H4 (cell line): ENCODE measurements at places on chromosomes 12 and 14.

GRCh38 chr12:12804432-12804886, 8.7 kb upstream of the DDX47 start:
- DNase-seq, result peak; percentile 77

DNA sequence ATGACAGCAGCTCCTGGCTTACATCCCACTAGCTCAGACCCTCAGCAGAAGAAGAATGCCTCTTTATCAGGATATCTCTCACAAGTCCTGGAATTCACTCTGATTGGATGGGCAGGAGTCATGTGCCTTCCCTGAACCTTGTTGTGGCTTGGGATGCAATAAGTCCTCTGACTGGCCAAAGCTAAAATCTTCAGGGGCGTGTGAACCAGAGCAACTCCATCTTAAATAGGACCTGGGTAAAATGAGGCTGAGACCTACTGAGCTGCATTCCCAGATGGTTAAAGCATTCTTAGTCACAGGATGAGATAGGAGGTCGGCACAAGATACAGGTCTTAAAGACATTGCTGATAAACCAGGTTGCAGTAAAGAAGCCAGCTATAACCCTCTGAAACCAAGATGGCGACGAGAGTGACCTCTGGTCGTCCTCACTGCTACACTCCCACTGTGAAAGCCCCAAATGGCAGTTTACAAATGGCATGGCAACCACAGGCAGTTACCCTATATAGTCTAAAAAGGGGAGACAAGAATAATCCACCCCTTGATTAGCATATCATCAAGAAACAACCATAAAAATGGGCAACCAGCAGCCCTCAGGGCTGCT, 60.4 kb upstream of the FICD start:
- DNase-seq, result no peak

GRCh38 chr12:6606331-6607131, 648 bp downstream of the CHD4 start:
- no peak for DNase-seq

DNA sequence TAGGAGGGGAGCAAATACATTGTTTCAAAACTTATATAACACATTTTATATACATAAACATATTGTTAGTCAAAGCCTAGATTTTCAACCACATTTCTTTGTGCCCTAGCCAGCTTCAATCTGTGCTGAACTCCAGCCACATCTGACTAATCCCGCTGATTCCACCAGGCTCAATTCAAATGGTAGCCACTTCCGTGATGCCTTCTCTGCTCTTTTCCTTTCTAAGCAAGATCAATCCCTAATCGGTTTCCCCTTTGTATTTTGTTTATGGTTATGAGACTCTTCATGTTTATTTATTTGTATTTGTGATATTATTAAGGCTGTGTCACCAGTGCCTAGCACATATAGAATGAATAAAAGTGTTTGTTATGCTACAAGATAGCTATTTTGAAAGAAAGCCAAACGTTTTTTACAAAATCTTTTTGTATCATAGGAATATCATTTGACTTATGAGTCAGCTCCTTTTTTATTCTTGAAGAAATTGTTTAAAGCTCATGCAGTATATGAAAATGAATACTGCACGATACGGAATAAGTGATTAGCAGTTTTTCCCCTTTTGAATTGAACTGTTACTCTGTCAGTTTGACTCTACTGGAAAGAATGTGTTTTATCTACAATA, 110.2 kb downstream of the PLEKHA5 start:
- DNase-seq, result peak; percentile 34

DNA sequence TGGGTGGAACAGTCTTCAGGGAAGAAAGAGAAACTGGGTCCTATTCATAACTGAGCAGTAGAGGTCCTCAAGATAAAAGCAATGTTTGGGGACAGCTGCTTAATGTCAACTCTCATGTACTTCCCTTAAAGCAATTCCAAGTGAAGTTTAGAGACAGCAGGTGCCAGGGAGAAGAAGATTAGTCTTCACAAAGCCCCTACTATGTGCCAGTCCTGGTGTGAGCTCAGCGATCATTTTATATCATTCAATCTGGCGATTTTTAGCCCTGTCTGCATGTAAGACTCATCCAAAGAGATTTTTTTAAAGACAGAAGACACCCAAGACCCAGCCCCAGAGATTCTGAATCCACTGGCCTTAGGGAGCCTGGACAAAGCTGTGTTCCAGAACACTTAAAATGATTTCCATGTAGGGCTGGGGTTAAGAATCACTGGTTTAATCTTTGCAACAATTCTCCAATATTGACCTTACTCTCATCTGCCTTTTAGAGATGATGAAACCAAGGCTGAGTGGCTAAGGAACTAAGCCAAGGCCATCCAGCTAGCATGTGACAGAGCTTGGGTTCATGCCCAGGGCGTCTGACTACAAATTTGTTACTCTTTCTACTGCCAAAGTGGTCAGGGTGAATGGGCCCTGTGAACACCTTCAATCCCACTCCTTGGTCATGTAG, 404.5 kb upstream of the TBX3 start:
- peak; percentile 9 for DNase-seq

DNA sequence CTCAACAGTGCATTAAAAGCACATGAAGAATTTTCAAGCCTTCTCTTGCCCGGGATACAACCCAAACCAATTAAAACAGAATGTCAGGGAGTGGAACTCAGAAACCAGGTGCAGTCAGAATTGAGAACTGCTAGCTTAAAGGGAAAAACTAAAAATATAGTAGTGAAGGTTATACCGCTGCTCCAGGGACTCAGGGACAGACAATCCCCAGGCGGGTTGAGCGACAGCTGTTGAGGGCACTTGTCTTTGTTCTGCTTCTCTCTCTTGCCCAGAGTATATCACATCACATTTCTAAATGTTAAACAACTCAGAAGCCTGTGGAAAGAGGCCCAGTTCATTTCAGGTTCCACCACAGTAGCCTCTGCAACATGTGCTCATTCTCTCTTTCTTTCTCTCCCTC, 93.1 kb downstream of the SLC5A8 start:
- no peak for DNase-seq

- DNase-seq, result no peak
These were observed 4.1 kb upstream of the TUBA1C start for GRCh38 chr12:49260571-49261363.

DNA sequence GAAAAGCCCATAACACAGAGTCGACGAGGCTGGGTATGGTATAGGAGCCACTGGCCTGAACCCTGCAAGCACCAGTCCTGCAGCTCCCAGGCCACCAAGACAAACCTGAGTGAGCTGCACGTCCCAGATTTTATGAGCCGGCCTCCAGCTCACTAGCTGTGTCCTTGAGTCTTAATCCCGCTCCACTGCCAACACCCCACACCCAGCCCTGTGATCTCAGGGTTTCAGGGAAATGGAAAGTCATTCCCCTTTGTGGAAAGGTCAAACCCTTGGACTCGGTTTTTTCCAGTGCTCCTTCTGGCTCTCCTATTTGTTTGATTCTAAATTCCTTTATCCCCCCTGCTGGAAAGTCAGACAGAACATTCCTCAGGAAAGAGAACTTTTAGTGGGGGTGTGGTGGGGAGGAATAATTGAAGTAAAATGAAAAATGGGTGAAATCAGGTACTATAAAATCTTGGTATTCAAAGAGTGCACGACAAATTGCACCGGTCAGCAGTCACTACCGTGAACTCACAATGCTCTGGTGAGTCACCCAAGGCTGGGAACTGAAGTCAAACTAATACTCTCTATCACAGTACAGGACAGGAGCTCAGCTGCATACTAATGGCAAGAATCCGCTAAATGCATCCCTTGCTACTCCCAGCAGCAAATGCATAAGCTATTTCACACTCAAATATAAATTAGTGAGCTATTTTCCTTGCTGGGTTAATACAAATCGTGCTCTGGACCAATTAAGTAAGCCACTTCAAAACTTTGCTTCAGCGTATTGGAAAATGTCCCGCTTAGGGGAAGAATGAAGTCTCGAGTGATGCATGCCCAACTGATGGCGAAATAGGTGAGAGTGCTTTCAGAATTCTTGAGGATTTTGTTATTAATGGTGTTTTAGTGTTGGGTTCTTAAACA, 9.0 kb downstream of the PITPNM2 start:
- peak; percentile 76 for DNase-seq

- DNase-seq, result no peak
These were observed 4.7 kb upstream of the KRT79 start for GRCh38 chr12:52838609-52839435.

DNA sequence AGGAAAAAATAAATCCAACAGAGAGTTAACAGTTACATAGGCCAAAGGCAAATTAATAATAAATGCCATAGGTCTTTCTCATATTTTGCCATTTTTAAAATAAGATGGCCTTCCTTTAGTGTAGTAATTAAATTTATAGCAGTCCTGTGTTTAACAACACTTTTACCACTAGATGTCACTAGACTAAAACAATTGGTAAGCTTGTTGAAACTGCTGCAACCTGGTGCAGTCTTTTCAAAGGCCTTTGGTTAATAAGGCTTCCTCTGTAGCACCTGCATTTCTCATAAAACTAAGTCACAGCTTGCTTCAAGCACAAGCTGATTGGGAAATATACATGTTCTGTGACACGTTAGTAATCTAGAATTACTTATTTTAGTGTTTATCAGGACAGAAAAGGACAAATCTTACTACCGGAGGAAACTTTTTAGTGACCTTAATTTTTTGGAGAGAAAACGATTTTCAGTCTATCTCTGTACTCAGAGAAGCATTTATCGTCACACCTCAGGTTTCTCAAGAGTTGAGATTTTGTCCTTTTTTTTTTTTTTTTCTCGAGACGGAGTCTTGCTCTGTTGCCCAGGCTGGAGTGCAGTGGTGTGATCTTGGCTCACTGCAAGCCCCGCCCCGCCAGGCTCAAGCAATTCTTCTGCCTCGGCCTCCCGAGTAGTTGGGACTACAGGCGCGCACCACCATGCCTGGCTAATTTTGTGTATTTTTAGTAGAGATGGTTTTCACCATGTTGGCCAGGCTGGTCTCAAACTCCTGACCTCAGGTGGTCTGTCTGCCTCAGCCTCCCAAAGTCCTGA, 20.0 kb downstream of the BORCS5 start:
- peak; percentile 85 for DNase-seq

- no peak for DNase-seq
These were observed 1.7 kb downstream of the C14orf132 start for GRCh38 chr14:96040828-96041371.

- DNase-seq, result no peak
These were observed 96.7 kb downstream of the NUBPL start for GRCh38 chr14:31657917-31658316.

- no peak for DNase-seq
These were observed 68.9 kb downstream of the DAD1 start for GRCh38 chr14:22519877-22520685.

DNA sequence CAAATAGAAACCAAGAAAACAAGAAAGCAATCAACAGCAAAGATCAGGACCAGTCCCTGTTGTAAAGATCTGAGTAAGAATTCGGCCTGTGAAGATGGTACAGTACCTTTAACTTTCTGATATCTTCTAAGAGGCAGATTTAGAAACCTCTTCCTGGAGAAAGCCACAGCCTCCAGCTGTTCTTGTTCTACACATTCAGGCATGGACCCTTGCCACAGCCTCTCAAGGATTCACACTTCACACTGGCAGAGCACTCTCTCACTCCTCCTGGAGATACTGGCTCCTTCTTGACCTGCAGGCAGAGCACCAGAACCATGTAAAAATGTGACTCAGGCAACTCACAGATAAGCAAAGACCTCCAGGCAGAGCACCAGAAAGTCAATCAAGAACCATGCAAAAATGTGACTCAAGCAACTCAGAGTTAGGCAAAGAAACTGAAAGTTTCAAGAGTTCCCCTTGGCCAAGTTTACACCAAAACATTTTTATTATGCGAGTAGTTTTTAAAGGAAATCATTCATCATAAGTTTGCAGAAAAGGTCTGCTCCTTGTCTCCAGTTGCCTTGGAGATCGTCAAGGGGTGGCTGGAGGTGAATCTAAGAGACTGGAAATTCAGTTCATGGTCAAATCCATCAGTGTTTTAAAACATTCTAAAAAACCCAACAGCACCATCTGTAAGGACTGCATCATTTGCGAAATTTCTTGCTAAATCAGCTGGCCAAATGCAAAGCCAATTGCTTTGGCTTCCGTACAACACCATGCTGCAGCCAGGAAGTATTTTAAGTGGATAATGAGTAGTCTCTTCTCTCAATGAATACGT, 119.3 kb upstream of the MDM1 start:
- peak; percentile 39 for DNase-seq
